HFF-Myc (cell line): ENCODE measurements at places on chromosomes 11 and 22.

GRCh38 chr11:105723269-105723668 is 113.4 kb downstream of the GRIA4 start:
- DNase-seq, result no peak

- no peak for DNase-seq
Observed at GRCh38 chr11:10392095-10393079, 62.7 kb upstream of the AMPD3 start.

DNA sequence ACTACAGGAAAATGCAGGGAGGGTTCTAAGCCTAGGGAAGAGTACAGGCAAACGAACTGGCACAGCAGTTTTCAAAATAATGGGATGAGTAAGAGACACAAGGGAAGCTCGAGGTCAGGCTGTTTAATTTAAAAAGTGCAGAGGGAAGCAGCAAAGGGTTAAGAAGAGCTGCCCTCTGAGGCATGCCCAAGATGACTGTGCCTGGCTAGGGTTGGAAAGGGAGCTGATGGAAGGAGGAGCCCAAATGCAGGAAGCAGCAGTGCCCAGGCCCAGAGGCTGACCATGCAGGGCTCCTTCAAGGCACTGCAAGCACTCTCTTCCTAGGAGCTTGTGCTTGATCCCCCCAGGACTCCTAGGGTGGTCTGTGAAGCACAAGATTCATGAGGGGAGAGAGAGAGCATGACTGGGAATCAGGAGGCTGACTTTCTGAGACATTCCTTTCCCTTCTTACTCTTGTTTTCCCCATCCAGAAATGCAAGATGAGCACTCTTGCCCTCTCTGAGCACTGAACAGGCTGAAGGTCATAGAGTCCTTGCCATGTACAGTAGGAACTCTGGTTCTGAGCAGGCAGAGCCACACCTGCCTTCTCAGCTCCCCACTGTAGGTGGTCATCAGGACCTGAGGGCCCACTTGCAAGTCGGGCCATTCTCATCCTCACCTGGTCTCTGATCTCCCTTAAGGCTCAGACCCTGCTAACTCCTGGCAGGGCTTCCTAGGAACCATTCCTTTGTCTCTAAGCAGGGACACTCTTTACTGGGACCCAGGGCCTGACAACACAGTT is 46.7 kb upstream of the DRD2 start:
- DNase-seq, result no peak

GRCh38 chr11:34114471-34114870 is 9.0 kb downstream of the NAT10 start:
- DNase-seq, result no peak

GRCh38 chr11:45152740-45153595 is 6.5 kb downstream of the PRDM11 start:
- DNase-seq, result no peak

DNA sequence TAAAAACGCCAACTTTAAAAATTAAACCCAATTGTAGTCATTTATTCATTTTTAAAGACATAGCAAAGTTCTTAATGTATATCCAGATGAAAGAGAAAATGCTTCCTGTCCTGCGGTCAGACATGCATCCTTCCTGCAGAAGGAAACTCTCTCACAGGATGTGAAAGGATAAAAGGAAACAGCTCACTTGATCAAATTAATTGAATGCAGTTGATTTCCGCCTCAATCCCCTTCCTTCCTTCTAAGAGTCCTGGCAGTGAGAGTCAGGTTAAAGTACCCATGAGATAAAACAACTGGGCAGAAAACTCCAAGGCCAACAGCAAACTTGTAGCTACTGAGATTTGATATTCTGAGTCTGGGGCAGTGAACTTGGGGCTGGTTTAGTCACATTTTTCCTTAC is 38.5 kb downstream of the CWC15 start:
- no peak for DNase-seq

DNA sequence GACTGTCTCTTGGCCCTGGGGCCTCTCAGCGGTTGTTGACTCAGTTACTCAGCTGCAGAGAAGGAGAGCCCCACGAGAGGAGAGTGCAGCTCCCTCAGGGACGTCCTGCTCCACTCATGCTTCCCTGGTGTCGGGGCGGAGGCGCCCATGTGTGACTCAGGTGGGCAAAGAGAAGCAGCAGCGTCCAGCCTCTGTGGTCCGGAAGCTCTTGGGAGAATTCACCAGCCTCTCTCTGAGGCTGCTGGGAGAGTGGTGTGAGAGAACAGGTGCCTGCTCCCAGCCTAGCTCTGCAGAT is 25.7 kb downstream of the GLB1L2 start:
- DNase-seq, result no peak

DNA sequence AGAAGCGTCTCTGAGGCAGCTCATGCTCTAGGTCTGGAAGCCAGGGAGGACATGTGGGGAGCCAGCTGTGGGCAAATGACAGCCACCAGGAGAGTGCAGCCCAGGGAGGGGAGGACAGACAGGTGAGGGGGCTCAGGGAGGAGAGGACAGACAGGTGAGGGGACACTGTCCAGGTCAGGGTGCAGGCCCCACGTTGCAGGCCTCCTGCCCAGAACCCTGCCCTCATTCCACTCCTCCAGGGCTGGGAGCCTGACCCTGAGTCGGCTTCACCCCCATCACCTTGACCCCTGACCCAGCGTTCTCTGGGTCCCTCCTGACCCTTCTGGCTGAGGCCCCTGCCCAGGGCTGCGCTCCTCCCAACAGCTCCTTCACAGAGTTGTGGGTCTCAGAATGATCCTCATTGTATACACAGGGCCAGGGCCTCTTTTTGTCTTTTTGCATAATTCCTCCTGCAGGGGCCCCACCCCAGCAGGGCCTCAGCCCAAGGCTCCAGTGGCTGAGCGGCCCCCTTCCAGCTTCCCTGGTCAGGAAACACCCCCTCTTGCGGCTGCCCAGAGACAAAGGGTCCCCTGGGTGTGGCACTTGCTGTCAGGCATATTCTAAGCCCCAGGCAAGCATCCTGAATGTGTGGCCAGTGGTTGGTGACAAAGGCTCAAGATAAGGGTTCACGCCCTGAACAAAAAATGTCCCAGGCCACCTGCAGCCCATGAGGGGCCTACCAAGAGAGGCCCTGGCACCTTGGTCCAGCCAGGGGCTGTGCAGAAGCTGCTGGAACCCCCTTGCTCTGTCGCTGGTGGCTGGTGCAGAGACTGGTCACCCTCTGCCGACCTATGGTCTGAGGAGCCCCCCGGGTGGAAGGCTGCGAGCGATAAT is 853.0 kb downstream of the BRD1 start:
- no peak for DNase-seq

DNA sequence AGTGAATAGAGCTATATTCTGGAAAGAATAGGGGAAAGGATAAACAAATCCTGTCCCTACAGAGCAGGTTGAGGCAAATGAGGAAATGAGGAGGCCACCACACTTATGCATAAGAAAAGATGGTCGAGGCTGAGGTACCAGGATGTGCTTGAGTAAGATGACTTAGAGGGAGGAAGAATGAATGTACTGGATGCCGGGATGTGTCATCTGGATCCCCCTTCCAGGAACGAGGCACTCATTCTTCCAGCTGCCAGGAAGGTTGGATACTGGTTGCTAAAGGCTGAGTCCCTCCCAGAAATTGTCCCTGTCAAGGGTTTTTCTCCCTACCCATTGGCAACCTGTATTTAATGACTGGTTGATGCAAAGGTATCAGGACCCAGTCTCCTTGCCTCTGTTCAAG is 31.1 kb upstream of the SYT9 start:
- no peak for DNase-seq

- DNase-seq, result no peak
Observed at GRCh38 chr11:83008581-83008923, 63.1 kb downstream of the RAB30 start.

GRCh38 chr11:28878025-28878424 is 769.8 kb downstream of the METTL15 start:
- no peak for DNase-seq

DNA sequence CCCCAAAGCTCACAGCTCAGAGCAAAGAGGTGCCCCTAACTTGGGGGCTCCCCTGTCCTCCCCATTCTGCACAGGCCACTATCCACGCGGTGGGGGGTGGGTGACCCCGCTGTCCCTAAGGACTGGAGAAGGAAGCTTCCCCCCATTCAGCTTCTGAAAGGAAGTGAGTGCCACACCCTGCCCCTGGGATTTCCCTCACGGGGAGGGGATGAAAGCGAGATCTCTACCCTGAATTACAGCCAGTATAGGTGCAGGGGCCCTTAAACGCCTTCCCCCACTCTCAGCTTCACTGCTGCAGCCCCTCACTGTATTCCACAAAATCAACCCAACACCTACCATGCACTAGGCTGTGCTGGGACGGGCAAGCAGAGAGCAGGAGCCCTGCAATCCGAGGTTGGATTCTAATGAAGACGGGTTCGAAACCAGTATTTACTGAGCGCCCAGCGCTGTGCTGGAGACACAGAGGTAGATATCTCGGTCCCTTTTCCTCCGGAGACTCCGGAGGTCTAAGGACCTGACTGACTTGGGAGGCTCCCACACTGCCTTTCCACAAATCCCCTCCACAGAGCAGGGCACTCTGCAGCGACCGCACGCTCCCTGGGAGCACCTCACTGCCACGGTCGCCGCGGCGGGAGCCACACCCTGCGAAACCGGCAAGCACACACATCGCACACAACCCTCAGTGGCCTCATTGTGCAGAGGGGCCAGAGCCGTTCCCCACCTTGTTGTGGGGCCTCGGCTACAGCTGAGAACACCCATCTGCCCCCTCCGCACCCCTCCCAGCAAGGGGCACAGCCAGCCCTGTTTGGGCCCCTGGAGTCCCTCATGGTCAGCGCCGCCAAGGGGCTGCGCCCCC is 1.8 kb downstream of the AHNAK start:
- DNase-seq, result no peak

- no peak for DNase-seq
Observed at GRCh38 chr22:21926728-21927127, 25.9 kb downstream of the PPM1F start.

- DNase-seq, result no peak
Observed at GRCh38 chr22:31340360-31340759, 5.8 kb downstream of the PATZ1 start.

GRCh38 chr11:100841711-100842407 is 154.8 kb downstream of the ARHGAP42 start:
- DNase-seq, result no peak

DNA sequence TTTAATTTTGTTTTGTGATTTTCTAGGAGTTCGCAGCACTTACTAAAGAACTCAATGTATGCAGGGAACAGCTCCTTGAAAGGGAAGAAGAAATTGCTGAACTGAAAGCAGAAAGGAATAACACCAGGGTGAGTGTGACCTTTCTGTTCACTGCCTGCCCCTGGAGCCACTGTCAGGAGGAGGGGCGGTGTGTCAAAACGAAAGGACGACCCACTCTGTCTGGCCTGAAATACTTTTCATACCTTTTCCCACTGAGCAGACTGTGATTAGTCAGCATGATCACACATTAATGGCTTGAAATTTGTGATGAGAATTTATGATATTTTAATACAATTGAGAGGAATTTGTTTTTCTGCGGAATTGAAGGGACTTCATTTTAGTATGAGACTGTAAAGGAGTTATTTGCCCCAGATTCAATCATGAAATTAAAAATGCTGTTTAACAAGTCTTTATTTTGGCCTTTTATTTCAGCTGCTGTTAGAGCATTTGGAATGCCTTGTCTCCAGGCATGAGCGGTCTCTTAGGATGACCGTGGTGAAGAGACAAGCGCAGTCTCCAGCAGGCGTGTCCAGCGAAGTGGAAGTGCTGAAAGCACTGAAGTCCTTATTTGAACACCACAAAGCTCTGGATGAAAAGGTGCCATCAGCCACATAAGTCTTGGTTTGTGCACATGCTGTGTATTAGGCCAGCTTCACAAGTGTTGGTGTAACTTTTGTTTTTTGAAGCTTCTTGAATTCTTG is 54.1 kb downstream of the PPFIA1 start:
- no peak for DNase-seq

DNA sequence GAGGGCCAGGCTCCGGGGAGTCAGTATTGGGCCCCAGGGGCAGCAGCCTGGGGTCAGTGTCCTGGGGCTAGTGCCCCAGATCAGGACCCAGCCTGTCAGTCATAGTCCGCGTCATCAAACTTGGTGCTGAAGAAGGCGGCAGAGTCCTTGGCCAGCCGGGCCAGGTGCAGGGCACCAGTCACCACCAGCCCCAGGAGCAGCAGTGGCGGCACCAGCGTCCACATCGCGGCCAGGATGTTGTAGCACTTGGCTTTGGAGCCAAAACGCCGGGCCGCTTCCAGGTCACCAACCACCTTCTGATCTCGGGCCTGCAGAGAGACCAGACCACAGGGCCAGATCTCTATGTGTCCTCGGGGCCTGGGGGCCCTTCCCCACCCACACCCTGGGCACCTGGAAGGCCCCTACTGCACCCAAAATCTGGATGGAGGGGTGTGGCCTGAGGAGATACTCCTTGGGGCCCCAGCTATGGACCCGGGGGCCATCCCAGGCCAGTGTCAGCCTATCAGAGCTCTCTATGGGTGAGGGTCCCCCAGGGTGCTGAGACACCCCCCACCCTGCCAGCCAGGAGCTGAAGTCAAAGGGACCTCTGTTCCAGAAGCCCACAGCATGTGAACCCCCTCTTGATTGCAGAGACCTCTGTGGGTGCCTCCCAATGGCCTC is 790 bp downstream of the IFITM5 start:
- DNase-seq, result no peak

DNA sequence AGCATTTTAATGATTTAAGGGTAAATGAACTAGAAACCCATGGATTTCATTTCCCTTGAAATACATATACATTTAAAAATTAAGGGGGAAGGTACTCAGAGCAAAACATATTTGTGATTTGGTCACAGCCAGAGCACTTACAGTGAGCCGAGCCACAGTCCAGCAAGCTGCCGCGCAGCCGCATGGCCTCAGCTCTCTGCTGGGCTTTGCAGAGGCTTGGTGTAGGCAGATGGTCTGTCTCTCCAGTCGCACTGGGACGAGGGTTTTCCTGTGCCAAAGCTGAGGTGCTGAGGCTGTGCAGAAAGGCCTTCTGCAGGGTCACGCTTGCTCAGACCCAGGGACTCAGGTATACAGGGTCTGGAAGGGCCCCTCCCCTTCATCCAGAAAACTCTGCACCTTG is 367.3 kb downstream of the OPCML start:
- DNase-seq, result no peak

DNA sequence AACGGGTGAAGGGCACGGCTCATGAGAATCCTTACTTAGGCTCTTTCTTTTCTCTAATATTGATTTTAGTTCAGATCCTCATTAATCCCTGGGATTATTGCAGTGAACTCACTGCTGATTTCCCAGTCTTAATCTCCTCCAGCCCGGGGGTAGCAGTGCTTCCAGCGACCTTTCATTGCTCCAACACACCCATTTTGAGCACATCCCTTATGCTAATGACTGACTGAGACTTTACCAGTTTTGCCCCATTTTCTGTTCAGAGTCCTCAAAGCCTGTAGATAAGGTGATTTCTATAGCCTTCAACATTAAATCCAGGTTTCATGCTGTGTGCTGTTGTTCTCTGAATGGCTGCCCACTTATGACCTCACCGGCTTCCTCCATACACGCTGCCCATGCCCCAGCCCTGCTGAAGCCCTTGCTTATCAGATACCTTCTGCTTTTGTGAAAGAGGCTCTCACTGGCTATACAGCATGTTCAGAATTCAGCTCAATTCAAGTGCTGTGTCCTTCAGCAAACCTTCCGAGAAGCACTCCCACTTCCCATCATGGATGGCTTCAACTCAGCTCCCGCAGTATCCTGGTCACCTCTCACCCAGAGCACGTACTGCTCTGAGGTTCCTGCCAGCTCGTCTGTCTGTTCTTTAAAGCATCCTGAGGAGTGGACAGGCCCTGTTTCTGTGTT is 49.0 kb downstream of the PPFIA1 start:
- DNase-seq, result no peak

- DNase-seq, result no peak
Observed at GRCh38 chr11:657691-658126, 20.6 kb downstream of the DRD4 start.
